Vagina (tissue), 2 donors: ENCODE measurements at places on chromosomes 1 and 21.

- DNase-seq, result no peak
- H3K4me1 ChIP-seq, result peaks cover 12% of the 10 kb centered on the region
- H3K4me3 ChIP-seq, result no peak overlapping the region
- no peaks in the 10 kb centered on the region for H3K27me3 ChIP-seq
Observed at GRCh38 chr1:19735440-19736127, 64.1 kb downstream of the TMCO4 start.

- no peak overlapping the region for H3K4me3 ChIP-seq
- no peaks in the 10 kb centered on the region for H3K27me3 ChIP-seq
- H3K4me1 ChIP-seq, result no peaks in the 10 kb centered on the region
- DNase-seq, result no peak
- H3K27ac ChIP-seq, result no peak overlapping the region
Observed at GRCh38 chr1:39322431-39322830, 117.9 kb downstream of the MACF1 start.

DNA sequence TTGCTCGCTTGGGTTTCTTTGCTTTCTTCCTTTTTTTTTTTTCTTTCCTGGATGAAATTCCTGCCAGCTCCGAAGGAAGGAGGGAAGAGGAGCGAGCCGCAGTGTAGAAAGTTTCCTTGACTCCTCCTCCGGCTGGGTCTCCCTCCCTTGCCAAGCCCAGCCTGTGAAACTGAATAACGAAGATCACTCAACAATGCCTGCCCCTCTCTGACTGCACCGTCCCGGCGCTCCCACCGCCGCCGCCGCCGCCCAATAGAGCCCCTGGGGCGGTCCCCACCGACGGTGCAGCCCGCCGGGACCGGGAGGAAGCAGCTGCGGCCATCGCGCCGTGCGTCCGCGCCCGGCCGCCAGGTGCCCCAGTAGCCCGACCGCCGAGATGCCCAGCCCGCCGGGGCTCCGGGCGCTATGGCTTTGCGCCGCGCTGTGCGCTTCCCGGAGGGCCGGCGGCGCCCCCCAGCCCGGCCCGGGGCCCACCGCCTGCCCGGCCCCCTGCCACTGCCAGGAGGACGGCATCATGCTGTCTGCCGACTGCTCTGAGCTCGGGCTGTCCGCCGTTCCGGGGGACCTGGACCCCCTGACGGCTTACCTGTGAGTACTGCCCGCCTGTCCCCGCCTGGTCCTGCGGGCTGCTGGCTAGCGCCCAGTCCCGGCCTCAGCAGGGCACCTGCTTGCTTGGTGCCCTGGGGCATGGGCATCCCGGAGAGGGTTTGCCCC lies at the start of gene LGR6:
Gene LGR6, plus strand, starts transcription at position 186 of the 714 bp plus-strand sequence. Its CDS starts 191 bp downstream, at position 377.
- H3K4me1 ChIP-seq, result peaks cover 11% of the 10 kb centered on the region
- peak within 1 kb of the TSS; percentile 32 for H3K4me3 ChIP-seq
- DNase-seq, result no peak
- H3K27ac ChIP-seq, result no peak within 1 kb of the TSS
- no peaks in the 10 kb centered on the region for H3K36me3 ChIP-seq

DNA sequence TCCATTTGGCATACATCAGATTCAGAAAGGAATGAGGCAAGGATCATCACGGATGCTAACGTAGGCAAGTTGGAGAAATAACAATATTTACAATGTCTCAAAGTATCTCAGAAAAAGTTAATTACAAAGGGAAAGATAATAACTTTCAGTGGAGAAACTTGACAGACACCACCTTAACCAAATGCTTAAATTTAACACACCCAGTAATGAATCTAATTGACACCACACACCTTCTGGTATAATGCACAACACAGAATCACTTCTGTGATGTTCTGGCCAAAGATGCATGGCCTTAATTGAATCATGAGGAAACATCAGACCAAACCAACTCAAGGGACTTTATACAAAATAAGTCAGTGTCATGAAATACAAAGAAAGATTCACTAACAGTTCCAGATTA lies 23.1 kb downstream of the USP48 start:
- no peak overlapping the region for H3K27ac ChIP-seq
- H3K27me3 ChIP-seq, result no peaks in the 10 kb centered on the region
- no peak overlapping the region for H3K4me3 ChIP-seq

DNA sequence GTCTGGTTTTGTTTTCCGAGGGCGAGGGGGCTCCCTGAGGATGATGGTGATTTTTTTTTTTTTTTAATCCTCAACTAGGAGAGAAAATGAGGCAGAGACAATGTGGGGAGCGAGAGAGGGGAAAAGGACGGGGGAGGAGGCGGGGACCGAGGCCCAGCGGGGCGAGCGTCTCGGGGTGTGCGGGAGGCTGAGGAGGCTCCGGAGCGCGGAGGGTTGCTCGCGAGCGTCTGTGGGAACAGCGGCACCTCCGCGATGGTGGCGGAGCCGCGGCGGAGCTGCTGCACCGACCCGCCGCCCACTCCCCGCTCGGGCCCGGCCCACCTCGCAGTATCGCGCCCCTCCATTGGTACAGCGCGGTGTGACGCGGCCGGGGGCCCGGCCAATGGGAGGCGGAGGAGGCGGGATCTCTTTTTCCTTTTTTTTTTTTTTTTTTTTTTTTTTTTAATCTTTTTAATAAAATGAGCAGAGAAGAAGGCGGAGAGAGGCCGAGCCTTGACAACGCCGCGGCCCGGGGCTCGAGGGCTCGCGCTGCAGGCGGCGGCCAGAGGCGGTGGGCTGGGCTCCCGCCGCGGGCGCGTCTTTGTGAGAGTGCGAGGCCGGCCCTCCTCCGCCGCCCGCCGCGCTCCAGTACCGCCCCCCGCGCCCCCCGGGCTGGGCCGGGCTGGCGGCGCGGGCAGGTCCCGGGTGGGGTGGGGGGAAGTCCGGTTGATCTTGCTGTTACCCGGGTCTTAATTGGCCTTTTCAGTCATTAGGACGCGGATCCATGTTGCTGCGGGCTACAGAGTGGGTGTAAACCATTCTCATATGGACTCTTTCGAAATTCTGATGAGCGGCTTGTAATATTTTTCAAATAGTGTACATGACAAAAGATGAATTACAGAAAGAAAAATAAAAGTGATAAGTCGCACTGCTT lies at the start of gene RERE:
Gene RERE, minus strand, starts transcription at position 229 of the 913 bp plus-strand sequence.
- DNase-seq, result peak; percentile 91
- peak within 1 kb of the TSS; percentile 89 for H3K4me3 ChIP-seq
- H3K27me3 ChIP-seq, result no peaks in the 10 kb centered on the region
- H3K27ac ChIP-seq, result peak within 1 kb of the TSS; percentile 99
- no peaks in the 10 kb centered on the region for H3K36me3 ChIP-seq
- H3K4me1 ChIP-seq, result peaks cover 40% of the 10 kb centered on the region

DNA sequence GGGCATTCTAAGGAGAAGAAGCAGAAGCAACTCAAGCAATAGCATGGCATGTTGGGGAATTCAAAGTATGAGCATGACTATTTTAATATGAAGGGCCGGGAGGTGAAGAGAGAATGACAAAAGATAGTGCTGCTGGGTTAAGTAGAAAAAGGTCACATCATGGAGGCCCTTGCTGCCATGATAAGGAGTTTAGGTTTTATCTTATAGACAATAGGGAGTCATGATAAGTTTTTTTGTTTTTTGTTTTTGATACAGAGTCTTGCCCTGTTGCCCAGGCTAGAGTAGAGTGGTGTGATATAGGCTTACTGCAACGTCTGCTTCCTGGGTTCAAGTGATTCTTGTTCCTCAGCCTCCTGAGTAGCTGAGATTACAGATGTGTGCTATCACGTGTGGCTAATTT lies 3.1 kb downstream of the BNIPL start:
- H3K27me3 ChIP-seq, result no peaks in the 10 kb centered on the region
- H3K36me3 ChIP-seq, result no peaks in the 10 kb centered on the region
- H3K27ac ChIP-seq, result no peak overlapping the region
- DNase-seq, result no peak
- no peak overlapping the region for H3K4me3 ChIP-seq
- H3K4me1 ChIP-seq, result no peaks in the 10 kb centered on the region

- H3K4me1 ChIP-seq, result peaks cover 11% of the 10 kb centered on the region
- H3K36me3 ChIP-seq, result no peaks in the 10 kb centered on the region
- H3K27me3 ChIP-seq, result no peaks in the 10 kb centered on the region
- H3K27ac ChIP-seq, result no peak overlapping the region
Observed at GRCh38 chr21:42591170-42591869, 62.1 kb upstream of the PDE9A start.

GRCh38 chr1:150560011-150560438 lies 10.8 kb downstream of the ADAMTSL4 start:
- no peaks in the 10 kb centered on the region for H3K27me3 ChIP-seq
- H3K4me1 ChIP-seq, result peaks cover 65% of the 10 kb centered on the region
- peak overlapping the region; percentile 72 for H3K4me3 ChIP-seq
- no peak for DNase-seq
- H3K36me3 ChIP-seq, result no peaks in the 10 kb centered on the region

DNA sequence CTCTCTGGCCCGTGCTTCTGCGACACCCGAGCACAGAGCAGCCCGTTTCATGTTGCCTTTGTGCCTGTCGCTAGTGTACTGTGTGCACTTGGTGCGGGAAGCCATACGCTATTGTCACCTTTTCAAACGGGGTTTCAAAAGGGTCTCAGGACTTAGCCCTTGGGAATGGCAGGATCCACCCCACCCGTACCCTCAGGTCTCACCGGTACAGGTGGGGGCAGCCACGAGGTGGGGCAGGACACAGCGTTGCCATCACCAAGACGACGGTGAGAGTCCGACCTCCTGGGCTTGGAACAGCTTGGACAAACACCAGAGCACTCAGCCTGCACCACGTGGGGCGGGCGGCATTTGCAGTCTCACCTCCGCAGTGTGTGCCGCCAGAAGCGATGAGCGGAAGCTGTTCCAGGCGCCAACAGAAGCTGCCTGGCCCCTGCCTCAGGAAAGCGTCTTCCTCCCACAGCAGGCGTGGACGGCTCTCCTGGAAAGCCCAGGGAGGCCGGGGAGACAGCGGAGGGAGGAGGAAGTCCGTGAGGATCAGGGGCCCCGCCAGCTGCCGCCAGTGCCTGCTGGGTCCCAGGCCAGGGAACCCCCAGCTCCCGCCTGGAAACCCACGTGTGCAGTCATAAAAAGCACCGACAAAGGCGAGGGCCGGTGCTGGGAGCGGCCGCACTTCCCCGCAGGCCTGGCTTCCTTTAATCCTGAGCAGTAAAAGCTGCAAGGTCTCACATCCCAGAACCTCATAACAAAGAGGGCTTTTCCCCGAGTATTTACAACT lies 131.3 kb upstream of the ARHGEF16 start:
- no peaks in the 10 kb centered on the region for H3K27me3 ChIP-seq
- no peak for DNase-seq
- H3K36me3 ChIP-seq, result no peaks in the 10 kb centered on the region
